Activated CD4-positive, alpha-beta memory T cell treated with anti-CD3 and anti-CD28 coated beads for 36 hours (primary cell): ENCODE measurements at places on chromosomes 11 and 22. TPM values are rescaled to one million over a fixed set of nuclear protein-coding genes. Genes with fewer than 3 reads are reported as not detected.

DNA sequence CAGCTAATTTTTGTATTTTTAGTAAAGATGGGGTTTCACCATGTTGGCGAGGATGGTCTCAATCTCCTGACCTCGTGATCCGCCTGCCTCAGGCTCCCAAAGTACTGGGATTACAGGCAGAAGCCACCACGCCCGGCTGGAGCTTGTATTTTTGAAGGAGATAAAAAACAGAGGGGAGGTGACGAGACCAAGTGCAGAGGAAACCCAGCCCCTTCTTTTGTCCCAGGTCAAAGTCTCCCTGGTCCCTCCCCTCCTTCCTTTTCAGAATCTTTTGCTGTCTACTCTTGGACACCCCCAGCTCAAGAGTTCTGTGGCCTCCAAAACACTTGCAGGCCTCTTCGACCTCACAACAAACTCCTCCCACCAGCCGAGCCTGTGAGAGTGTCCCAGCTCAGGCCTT, 12.2 kb upstream of the TMEM184B start:
- no peak for DNase-seq

DNA sequence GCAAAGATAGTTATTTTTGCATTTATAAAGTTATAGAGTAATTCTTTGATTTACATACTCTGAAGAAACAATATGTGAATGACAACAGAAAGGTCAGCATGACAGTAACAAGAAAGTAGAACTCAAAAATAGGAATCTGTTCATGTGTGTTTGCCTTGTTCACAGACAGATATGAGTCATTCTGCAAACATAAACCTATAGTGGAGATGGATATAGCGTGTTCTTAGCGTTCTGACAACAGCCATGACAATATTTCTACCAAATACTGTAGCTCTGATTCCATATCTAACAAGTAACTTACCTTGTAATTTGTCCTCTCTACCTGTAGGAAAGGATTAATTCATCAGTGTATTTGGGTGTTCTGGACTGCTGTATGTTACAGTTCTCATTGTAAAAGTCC, 208.5 kb upstream of the MTMR2 start:
- DNase-seq, result no peak

DNA sequence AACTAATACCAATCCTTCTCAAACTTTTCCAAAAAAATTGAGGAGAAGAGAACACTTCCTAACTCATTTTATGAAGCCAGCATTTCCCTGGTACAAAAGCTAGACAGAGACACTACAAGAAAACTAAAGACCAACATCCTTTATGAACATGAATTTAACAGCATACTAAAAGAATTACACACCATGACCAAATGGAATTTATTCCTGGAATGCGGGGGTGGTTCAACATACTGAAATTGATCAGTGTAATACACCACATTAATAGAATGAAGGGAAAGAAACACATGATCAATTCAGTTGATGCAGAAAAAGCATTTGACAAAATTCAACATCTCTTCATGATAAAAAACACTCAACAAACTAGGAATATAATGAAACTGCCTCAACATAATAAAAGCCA, 148.1 kb downstream of the WNT7B start:
- no peak for DNase-seq

DNA sequence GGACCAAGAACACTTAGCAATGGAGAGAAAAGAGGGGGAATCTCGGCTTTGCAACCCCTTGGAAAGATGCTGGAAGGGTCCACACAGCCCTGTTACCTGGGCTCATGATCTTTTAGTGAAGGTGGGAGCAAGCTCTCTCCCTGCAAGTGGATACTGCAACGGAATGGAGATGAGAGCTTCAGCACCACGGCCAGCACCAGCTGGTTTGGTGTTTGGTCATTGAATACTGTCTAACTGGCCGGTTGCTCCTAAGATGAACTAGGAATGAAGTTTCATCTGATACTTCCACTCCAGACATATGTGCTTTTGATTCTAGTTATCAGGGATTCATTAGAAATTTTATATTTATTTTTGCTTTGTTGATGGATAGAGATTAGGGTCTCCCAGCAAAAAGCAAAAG, 16.3 kb downstream of the HTR3A start:
- DNase-seq, result peak; percentile 23

- no peak for DNase-seq
Measured at GRCh38 chr11:1917523-1918435, 1.7 kb upstream of the TNNT3 start.

GRCh38 chr11:70297341-70297740, 26.9 kb downstream of the PPFIA1 start:
- DNase-seq, result no peak

- DNase-seq, result no peak
Measured at GRCh38 chr11:129282634-129283033, 90.5 kb upstream of the ARHGAP32 start.

GRCh38 chr11:75850787-75851186, 35.8 kb downstream of the UVRAG start:
- DNase-seq, result no peak

- no peak for DNase-seq
Measured at GRCh38 chr22:31124290-31124689, 1.5 kb downstream of the INPP5J start.

HMOX1 gene
- total RNA-seq, result 2.8 TPM

OR4A47 gene
- total RNA-seq, result not detected
